ENCODE measurements at places on chromosomes 3 and 15.

GRCh38 chr3:86794361-86795065, 196.4 kb downstream of the VGLL3 start:
- no peak for DNase-seq

- no peak for DNase-seq
These were observed 715.1 kb upstream of the NR2F2 start for GRCh38 chr15:95615436-95615835.

DNA sequence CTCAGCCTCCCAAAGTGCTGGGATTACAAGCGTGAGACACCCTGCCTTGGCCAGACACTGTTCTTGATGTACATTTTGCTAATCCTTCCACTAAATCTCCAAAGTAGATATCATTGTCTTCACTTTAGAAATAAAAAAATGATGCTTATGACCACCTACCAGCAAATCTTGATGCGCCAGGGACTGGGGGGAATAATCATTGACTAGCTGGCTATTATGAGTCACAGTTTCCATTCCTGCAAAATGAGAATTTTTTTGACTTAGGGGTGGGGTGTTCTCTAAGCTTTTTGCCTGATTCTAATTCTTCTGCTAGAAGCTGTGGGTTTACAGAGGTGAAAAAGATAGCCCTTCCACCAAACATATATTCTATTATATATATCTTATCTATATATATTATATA, 17.1 kb upstream of the RFC4 start:
- no peak for DNase-seq

- no peak for DNase-seq
These were observed 88.2 kb upstream of the FLNB start for GRCh38 chr3:57919987-57920386.

All from progenitor cell of endocrine pancreas (in vitro differentiated cells).